Fibroblast of skin of back (primary cell): ENCODE measurements at places on chromosomes 2 and 18.

GRCh38 chr2:15058015-15058720 is 425.7 kb downstream of the LRATD1 start:
- no peak for DNase-seq

DNA sequence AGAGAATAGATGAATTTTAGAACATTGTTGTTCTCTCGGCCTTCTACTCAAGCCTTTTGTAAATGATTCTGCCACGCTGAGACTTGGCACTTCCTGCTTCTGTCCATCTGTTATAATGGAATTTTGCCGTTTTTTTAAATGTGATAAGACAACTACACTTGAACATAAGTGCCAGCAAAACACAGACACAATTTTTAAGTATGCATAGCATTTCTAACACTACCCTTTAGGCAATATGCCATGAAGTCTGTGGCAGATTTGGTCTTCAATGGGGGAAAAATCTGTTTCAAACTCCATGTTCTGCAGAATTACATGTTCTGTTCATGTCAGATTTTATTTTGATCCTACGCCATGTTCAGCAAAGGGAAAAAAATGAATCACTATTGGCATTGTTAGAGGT is 1170.7 kb upstream of the SLC39A10 start:
- no peak for DNase-seq

DNA sequence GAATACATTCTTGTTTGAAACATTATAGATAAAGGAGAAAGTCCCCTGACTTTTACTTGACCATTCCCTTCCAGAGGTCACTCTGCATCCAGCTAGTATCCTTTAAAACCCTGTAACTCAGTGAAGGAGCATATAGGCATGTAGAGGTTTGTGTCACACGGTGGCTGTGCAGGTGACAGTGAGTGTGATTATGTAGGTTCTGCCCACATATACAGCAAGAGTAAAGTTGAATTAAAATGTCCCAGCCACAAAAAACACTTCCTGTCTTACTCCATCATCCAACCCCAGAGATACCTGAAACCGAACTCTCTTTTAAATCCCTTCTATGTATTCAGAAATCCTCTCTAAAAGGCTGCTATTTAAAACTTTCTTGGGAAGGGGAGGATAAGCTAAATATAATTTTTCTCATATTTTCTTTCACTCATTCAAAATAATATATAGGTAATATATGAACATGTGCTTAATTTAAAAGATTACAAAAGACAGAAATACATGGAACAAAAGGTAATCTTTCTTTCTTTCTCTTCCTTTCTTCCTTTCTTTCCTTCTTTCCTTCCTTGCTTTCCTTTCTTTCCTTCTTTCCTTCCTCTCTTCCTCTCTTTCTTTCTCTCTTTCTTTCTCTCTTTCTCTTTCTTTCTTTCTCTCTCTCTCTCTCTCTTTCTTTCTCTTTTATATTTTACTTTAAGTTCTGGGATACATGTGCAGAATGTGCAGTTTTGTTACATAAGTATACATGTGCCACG is 20.6 kb upstream of the ACSL3 start:
- no peak for DNase-seq

- no peak for DNase-seq
Measured at GRCh38 chr2:120711694-120712093, 24.0 kb upstream of the GLI2 start.

DNA sequence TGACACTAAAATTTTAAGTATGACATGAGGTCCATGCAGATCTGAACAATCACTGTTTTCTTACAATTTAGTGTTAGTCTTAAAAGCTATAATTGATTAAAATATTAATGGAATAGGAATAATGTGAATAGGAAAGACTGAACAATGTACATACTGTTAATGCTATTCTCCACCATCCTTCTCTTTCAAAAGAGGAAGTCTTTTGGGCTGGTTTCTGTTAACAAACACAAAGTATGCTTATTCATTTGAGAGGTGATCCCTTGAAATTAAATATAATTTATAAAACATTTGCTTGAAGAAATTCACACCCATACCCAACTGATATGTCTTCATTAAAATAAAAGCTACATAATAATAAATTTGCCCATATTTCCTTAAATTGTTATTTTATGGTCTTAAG is 2.3 kb downstream of the STPG4 start:
- DNase-seq, result no peak
